ENCODE measurements at places on chromosomes 7 and 10.

DNA sequence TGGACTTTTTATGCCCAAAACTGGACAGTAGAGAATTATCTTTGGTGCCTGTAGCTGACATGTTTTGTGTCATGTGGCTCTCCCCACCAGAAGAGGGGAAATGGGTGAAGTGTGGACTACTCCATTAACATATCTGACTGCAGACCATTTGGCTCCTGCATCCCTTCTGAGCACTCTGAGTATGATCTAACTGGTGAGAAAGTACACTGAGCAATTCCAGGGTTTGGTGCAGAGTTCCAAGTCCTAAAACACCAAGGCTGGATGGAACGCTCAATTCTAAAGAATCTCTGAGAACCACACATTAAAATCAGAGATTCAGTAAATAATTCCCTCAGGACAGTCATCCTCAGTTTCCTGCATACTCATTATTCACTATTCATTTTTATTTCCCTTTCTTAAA, 22.8 kb upstream of the OSBPL3 start:
- DNase-seq: no peak

- DNase-seq: no peak
Observed at GRCh38 chr7:116438267-116438666, 61.3 kb upstream of the CAV2 start.

DNA sequence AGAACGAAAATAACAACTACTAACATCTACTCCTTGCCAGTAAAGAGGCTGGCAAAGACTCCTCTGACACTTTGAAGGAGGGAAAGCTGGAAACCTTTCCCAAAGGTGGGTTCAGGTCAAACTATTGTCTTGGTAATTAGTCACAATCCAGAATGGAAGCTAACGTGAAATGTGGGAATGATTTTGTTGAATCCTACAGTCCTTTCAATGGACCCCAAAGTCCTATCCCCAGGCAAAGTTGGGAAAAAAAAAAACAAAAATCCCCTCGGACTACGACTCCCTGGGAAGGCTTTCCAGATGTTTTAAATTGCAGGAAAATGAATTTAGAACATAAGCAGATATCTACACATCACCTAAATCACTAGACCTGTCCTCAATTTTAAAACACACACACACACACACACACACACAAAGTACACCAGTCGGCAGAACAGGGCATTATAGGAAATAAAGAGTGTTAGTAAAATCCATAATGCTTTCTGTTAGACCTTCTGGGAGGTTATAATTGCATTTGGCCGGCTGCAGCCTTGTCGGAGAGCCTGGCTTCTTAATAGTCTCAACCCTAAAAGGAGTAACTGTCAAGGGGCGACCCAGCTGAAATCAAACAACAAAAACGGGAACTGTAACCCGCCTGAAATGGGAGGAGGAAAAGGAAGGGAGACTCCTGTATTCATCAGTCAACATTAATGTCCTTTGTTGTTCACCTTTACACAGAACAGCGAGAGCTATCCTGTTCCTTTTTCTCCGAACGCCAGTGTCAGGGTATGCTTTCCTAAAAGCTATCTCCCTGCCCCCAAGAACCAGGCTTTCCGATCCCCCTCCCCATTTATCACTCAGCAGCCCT, 1.5 kb downstream of the DOCK4 start:
- DNase-seq: peak; percentile 4

GRCh38 chr10:110901954-110902819, 16.8 kb downstream of the BBIP1 start:
- DNase-seq: no peak

DNA sequence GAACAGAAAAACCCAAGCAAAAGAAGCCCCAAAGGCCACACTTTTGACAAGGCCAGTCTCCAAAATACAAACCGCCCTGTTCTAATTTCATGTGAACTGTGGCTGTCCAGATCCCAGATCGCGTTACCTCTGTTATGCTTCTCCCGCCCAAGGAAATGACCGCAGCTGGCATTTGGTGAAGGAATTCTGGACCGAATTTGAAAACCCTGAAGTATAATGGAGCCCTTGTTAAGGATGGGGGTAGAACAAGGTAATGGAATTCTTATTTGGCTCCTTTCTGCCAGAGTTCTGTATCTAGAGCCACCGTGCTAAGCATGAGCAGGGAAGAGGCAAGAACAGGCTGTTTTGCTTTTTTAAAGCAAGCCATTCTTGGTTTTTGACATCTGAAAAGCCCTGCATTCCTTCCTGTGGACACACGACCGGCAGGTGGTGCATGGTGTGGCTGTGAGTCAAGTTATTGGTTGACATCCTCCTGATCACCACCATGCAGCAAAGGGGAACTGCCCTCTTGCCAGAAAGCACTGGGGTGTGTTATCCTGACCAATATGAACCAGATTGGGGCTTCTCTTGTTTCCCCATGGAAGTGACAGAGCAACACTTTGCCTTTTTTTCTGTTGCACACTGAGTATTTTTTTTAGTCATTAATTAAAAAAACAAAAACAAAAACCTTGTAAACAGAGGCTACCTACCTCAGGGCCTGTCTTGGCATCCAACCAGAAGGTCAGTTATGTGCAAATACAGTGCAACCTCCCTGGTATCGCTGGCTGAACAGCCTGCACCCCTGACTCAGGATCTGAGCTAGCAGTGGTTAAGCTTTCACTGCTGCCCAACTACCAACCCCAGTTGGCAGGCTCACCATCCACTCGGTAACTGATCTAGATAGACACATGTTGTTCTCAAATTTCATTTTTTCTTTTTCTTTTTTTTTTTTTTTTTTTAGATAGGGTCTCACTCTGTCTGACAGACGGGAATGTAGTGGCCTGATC, 14.2 kb downstream of the UCMA start:
- DNase-seq: no peak

GRCh38 chr7:129089521-129090212, 34.8 kb upstream of the TNPO3 start:
- DNase-seq: no peak

- no peak for DNase-seq
Observed at GRCh38 chr10:69505636-69506318, 54.5 kb downstream of the TSPAN15 start.

GRCh38 chr7:42127232-42127622, 109.8 kb downstream of the GLI3 start:
- DNase-seq: no peak

DNA sequence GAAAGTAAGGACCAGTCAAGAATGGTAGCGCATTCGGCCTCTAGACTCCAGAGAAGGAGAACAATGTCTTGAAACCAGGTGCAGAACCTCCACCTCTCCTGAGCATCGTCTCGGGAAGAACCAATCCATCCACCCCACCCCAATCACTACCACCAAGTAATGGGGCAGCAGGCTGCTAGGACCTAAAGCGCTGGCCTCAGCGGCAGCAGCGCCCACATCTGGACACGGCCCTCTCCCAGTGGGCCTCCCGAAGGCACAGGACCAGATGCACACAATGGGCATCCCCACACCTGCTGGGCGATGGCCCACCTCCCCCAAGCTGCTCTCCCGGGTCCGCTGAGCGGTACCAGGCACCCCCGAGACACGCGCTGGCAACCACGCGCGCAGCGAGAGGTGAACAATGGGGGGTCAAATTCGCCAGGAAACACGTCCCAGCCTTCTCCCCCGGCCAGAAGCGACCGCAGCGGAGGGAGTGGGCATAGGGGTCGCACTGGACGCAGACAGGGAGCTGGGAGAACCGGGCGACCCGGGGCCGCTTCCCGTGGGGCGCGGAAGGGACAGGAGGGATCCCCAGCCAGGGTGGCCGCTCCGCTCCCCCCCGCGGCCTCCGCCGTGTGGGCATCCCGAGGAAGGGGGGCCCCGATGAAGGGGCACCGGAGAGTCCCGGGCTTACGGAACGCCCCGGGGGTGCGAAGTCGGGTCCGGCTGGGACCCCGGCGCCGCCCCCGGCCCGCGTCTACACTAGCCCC, 506 bp downstream of the CTTNBP2 start:
- no peak for DNase-seq

- DNase-seq: no peak
Observed at GRCh38 chr7:122329145-122329802, 24.7 kb upstream of the FEZF1 start.

Measured in memory B cell (primary cell).